Ecto neural progenitor cell (in vitro differentiated cells): ENCODE measurements at places on chromosomes 3 and 15.

GRCh38 chr3:54366839-54367238, 244.5 kb downstream of the CACNA2D3 start:
- no peak for DNase-seq

DNA sequence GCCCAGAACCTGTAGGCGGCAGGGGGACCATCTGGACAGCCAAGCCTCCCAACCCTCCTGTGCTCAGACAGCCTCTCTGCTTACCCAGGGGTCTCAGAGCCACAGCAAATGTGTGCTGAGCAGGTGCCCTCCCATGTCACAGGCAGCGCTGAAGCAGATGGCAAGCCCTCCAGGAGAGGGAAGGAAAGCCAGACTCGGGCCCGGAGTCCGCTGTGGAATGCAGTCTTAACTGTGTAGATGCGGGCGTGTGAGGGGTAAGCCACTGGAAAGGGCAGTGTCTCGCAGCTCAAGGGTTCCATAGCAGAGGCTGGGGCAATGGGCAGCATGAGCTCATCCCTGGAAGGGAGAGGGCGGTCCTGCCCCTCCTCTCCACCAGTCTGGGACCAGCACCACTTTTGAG, 45.6 kb downstream of the UMPS start:
- DNase-seq: no peak

DNA sequence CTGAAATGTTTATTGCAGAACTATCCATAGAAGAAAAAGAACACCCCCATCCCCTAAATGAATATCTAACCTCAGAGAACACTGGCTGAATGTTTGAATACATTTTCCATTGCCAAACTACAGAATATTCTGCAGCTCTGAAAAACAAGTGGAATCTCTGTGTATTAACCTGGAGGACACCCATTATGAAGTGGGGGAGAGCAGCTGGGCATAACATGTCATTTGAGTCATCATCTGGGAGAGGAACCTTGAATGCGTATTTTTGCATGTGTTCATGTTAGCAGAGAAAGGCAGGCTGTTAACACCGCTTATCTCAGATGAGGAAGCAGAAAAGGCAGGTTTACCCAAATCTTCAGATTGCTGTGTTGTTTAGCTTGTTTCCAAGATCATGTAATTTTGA, 31.5 kb downstream of the ESYT3 start:
- no peak for DNase-seq

- DNase-seq: no peak
Observed at GRCh38 chr3:70488131-70488530, 175.7 kb upstream of the MDFIC2 start.

DNA sequence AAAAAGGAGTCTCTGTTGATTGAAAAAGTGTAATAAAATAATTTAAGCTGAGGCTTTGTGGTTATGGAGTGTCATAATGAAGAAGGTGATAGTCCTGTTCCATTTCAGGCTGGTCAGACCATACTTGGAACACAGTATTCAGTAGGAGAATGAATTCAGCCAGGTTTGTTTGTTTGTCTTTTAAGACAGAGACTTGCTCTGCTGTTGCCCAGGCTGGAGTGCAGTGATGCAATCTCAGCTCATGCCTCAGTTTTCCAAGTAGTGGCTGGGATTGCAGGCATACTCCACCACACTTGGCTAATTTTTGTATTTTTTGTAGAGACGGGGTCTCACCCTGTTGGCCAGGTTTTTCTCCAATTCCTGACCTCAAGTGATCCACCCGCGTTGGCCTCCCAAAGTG, 33.5 kb downstream of the IQGAP1 start:
- DNase-seq: no peak

DNA sequence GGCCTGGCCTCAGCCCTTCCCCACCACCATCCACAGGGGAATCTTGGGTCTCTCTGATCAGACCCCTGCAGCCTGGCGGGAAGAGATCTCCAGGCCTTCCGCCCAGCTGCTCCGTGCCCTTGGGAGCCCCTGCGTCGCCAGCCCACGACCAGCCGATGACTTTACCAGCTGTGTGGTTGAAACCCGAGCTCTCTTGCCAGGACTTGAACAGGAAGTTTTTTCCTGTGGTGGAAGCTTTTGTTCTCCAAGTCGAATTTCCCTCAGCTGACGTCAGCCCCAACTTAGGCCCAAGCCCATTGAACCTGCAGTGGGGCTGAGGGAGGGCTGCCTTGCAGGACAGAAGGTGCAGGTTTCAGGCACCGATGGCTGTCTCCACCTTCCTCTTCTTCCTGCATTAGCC, 51.7 kb upstream of the SMAD3 start:
- peak; percentile 60 for DNase-seq

GRCh38 chr3:99128235-99128634, 226.7 kb upstream of the DCBLD2 start:
- no peak for DNase-seq

DNA sequence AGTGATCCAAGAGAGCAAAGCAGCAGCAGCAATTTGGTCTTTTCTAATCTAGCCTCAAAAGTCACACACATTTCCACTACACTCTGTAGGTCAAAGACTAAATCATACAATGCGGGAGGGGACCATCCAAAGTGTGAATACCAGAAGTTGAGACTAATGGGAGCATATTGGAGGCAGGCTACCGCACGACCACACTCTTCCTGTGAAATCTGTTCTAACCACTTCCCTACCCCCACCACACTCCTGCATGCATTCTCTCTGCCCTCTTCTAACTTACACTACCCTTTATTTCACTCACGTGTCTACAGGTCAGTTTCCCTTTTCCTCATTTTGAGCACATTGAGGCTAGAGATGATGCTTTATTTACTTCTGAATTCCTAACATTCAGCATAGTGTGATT, 23.7 kb upstream of the PRTG start:
- no peak for DNase-seq

- DNase-seq: no peak
Observed at GRCh38 chr3:129619726-129620162, 13.3 kb upstream of the PLXND1 start.

DNA sequence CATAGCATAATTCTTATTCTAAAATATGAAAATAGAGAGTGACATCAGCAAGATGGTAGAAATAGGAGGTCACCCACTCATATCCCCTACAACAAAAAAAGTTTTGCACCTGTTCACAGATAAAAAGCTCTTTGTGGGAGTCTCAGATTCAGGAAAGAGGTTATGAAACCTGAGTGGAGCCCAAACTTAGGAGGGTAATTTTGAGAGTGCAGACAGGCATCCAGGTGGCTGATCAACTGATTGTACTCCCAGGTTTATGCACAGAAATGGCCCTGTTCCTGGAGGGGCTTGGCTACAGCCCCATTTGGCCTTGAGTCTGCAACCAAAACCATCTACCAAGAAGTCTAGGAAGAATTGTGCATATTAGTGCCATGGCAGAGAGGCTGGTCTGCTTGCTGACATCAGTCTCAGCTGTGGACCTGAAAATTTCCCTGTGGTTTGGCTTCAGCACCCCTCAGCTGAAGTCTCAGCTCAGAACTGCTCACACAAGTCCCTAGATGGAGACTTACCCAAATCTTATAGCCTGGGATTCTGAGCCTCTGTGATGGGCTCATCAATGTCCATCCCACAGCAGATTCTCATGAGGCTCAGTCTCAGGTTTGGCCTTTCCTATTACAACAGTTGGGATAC, 291.6 kb downstream of the IL20RB start:
- no peak for DNase-seq

DNA sequence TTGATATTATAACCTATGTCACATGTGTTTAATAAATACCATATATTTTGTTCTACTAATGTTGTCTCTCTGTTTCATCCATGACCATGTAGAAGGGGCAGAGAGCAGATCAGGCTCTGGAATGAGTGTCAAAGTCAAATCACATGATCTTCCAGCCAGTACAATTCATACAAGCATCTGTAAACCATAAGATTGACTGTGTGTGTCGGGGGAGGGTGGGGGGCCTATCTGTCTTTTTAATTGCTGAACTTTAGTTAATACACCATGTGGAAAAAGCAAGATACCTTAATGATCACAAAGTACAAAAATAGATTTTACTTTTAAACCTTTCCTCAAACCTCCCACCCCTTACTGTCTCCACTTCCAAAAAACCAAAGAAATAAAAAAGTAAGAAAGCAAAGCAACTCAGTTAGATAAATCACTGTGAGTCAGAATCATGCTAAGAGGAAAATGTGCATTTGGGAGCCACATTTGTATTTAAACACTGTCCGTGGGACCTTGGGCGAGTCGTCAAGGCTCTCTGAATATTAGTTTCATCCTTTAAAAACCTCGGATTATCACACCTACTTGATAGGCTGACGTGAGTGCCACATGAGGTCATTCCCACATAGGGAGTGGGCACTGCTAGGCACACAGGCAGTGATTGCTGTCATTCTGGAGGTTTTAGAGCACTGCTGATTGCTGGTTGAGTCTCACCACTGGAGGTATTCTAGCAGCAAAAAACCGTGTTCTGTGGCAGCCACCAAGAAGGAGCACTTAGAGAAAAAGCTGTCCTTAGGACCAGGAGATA, 21.0 kb upstream of the POLR2M start:
- DNase-seq: no peak

- DNase-seq: no peak
Observed at GRCh38 chr3:29486096-29486495, 205.2 kb downstream of the RBMS3 start.

DNA sequence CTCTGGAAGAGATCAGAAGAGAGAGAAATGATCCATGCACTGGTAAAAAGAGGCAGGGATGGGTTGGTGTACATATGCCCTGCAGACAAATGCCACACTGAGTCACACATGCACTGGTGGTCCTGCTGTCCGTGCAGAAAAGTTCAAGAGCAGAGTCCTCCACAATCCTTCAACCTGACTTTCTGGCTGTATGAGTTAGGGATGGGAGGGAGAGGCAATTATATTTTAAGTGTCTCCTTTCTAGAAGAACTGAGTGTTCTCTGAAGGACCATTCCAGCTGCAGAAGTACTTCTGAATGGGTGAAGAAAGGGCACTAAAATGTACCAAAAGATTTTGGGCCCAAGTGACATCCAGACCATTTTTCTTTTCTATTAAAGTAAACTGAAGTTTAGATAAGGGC, 26.4 kb downstream of the TMEM39A start:
- DNase-seq: no peak

DNA sequence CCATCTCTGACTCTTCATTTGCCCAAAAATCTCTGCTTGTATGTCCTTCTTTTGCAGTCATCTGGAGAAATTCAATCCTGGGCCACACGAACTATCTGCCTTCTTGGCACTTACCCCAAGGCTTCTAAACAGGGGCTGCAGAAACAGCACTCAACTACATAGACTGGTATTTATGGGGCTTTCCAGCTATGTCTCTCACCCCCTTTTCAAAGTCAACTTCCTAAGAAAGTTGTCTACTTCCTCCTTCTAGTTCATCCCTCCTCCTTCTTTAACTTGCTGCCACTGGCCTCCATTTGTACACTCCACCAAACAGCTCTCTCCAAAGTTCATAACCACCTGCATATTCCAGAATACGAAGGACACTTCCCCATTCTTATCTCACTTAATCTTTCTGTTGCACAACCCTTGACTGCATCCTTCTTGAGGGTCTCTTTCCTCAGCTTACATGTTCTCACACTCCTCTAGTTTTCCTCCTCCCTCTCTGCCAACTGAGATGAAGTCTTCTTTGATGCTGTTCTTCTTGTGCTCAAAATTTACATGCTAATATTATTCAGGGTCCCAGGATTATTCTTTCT, 55.2 kb downstream of the PLD1 start:
- no peak for DNase-seq

DNA sequence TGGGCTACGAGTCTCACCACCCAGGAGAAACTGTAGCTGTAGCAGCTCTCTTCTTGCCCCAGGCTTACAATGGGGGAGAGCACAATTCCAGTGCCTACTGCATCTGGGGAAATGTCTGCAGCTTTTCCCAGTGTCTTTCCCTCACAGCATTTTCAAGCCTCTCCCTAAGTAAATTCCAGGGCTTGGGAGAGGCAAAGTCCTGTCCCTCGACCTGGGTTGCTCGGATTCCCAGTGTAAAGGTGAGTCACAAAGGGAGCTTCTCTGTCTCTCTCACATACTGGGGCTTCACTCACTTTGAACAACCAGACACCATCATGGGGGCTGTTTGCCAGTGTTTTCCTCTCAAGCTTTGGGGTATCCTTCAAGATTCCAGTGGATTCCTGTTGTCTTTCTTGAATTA, 689.4 kb upstream of the NAALADL2 start:
- DNase-seq: no peak

- no peak for DNase-seq
Observed at GRCh38 chr3:130725746-130726145, 20.9 kb downstream of the PIK3R4 start.

DNA sequence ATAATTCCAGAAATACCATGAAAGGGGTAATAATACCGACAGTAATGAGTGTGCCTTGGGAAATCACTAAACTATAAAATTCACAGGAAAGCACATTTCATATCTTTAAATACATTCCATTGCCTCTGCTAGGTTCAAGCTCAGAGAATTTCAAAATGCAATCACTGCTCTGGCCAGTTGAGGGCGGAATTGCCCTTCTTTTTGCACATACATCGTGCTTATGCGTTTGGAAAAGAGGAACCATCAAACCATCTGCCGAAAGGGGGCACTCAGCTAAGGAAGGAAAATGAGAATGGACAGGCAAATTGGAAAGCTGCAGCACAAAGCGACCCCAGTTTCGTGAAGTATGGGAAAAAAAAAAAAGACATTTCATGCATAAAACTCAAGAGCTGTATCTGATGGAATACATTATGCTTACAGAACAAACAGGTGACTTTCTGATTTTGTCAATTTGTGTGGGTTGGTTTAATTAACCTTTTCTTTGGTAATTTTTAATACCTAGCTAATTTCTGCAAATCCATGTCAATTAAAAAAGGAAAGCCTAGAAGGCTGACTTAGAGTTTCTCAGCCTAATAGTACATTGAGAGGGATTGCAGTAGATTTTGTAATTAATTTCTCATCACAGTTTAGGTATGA, 61.4 kb downstream of the TUSC7 start:
- DNase-seq: peak; percentile 76

DNA sequence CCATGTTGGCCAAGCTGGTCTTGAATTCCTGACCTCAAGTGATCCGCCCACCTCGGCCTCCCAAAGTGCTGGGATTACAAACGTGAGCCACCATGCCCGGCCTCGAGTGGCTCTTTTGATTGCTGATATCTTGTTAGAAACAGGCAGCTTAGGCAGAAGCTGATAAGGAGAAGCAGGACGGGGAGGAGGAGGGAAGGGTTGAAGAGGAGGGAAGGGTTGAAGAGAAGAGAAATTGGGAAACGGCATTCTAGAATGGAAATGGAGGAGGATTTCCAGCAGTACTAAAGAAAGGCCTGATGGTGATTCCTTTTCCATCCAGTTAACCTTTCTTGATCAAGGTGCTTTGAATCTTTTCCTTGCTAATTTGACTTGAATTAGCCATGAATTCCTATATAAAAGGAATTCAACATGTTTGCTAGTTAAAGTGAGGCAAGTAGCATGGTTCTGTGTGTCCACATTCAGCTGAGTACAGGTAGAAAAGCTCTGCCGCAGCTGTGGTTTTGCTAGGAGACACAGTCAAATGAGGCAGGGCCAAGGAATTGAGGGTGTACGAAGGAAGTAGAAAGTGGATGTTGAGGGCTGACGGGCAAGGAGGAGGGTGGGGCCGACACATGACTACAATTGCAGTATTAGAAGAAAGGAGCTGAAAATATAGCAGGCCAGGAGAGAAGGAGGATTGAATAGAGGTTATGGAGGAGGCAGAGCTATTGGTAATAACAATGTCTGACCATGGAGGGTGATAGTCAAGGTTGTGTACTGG, 27.2 kb upstream of the ATP1B3 start:
- no peak for DNase-seq

GRCh38 chr3:160314995-160315394, 84.0 kb downstream of the IFT80 start:
- DNase-seq: no peak

- DNase-seq: no peak
Observed at GRCh38 chr3:45807133-45807532, 10.8 kb upstream of the SLC6A20 start.
